Mesendoderm (in vitro differentiated cells): ENCODE measurements at places on chromosomes 1 and 21.

- no peak for DNase-seq
These were observed 23.4 kb downstream of the ZNF281 start for GRCh38 chr1:200386416-200386815.

GRCh38 chr1:154253671-154254070 lies 18.8 kb upstream of the HAX1 start:
- DNase-seq: no peak

DNA sequence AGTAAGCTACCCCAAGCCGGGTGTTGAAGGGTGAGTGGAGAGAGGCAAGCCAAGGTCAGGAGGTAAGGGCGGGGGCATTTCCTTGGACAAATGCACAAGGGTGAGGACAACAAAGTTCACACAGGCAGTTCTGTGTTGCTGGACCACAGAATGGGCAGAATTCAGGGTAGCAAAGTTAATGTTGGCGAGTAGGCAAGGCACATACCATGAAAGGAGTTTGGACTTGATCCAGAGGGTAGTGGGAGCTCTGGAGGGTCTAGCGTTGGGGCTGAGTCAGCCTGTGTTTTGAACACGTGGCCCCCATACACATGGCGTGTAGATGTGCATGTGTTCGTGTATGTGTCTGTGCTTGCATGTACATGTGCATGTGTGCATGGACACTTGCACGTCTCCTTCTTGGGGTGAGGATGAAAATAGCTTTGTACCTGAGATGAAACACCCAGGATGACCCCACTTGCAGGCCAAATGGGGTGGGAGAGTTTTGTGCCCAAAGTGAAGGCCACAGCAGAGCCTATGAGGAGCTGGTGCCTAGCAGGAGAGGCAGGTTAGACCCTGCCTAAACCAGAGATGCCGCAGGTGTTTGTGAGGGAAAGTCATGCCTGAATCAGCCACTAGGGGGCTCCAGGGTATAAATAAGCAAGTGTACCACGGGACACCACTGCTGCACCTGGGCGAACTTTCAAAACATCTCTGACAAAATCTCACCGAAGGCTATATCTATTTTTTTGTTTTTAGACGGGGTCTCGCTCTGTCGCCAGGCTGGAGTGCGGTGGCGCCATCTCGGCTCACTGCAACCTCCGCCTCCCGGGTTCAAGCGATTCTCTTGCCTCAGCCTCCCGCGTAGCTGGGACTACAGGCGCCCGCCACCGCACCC lies 21.8 kb downstream of the SLC27A3 start:
- peak; percentile 82 for DNase-seq

- peak; percentile 58 for DNase-seq
These were observed 6.7 kb upstream of the WNT2B start for GRCh38 chr1:112501810-112502641.

DNA sequence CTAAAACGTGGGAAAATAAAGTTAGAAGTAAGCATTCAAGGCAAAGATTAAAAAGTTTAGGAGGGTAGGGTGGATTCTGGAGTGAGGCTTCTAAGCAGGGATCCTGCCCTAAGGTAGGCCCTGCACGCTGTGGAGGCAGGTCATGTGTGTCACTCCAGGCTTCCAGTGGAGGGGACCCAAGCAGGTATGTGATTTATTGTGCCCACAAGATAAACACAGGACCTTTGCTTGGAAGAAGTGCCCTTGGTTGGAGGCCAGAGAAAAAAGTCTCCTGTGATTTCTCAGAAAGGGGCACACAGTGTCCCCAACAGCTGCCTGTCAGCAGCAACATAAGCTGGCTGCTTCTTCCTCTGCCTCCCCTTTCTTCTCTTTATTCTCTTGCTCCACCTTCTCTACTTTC lies 110.8 kb downstream of the FOXD2 start:
- no peak for DNase-seq

GRCh38 chr1:41806472-41807155 lies 112.1 kb downstream of the HIVEP3 start:
- DNase-seq: no peak

DNA sequence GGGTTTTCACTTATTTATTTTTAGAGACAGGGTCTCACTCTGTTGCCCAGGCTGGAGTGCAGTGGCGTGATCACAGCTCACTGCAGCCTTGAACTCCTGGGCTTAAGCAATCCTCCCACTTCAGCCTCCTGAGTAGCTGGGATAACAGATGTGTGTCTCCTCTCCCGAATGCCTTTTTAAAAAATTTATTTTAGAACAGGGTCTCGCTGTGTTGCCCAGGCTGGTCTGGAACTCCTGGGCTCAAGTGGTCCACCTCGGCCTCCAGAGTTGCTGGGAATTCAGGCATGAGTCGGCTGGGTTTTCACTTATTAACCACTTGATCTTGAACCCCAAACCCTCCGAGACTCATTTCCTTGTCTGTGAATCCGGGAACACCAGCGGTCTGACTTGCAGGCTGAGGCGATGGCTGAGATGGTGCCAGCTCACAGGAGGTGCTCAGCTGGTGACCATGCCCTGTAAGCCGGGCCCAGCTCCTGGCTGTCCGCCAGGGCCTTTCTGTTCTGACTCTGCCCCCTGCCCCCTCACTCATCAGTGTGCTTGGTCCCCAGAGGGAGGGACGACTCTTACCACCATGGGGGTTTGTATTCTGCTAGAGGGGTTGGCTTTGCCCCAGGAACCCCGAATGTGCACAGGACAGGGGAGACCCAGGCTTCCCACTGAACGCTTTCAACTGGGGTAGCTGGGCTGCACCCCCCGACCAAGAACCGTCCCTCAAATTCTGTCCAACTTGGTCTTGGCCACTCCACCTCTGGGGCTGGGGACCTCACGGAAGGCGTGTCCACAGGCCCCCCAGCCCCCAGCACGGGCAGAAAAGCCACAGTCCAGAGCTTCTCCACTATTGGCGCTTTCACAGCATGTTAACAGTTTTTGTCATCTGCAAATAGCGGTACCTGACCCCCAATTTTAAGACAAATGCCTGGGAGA lies 22.5 kb downstream of the MMEL1 start:
- no peak for DNase-seq

DNA sequence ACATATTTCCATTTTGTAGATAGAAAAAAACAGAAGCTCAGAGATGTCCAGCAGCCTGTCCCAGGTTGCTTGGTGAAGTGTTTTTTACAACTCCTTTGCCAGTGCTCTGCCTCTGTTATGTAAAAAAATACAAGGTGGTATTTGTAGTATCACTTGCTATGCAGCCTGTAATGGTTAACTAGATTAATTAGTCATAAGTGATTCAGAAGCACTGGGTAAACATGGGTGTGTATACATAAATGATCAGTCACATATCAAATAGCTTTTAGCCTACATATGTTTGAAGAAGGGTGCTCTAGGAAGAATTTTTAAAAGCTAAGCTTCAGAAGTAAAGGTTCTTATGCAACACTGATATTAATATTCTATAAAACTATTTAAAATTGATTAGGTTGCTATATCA lies 70.0 kb upstream of the MAGI3 start:
- no peak for DNase-seq

DNA sequence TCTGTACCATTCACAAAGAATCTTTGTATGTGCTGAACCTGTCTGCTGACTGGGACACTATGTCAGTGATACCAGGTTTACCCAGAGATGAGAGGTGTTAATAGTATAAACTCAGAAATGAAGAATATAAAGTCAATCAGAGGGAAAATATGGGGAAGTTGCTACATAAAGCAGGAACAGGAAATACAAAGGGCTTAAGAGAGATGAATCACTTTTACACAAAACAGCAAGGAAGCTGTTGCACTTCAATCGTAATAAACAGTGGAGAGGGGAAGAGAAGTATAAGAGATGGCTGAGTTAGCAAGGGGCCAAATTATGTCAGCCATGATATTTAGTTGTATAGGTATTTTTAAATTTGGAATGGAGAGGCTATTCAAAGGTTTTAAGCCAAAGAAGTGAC lies 890.2 kb upstream of the NCAM2 start:
- DNase-seq: no peak

GRCh38 chr1:31839662-31840343 lies 24.0 kb upstream of the SPOCD1 start:
- DNase-seq: peak; percentile 47

DNA sequence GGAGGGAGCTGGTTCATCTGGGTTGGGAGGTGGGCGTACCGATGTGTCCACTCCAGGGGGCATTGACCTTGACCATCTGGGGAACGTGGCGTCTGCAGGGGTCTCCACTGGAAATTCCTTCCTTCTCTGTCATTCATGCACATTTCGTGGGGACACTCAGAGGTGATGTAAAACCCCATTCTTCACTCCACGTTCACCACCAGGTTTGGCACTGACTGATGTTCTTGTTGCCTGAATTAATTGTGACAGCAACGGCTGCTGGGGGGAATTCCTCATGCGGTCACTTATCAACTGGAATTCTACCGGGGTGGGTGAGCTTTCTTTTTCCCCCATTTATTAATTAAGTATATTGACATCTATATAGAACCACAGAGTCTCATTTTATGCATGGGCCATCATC lies 18.1 kb upstream of the POFUT2 start:
- no peak for DNase-seq

GRCh38 chr1:173507847-173508209 lies 30.7 kb downstream of the PRDX6 start:
- DNase-seq: peak; percentile 25

GRCh38 chr1:150159550-150159949 lies 9.8 kb downstream of the PLEKHO1 start:
- no peak for DNase-seq

DNA sequence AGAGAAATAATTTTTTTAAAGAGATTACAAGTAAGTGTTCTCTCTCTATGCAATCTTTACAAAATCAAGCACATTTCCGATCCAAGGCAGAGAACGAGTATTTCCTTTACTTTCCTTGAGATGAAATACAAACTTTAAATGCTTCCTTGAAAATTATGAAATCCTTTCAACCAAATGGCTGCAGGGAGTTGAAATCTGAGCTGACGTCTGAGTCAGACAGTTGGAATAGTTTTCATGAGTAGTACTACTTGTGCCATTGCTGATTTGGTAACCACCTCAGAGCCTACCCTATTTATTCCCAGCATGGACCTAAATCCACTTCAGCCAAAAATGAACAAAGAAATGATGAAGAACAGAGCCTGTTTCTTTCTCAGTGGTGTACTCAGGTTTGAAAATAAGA lies 183.6 kb downstream of the GIPC2 start:
- no peak for DNase-seq

DNA sequence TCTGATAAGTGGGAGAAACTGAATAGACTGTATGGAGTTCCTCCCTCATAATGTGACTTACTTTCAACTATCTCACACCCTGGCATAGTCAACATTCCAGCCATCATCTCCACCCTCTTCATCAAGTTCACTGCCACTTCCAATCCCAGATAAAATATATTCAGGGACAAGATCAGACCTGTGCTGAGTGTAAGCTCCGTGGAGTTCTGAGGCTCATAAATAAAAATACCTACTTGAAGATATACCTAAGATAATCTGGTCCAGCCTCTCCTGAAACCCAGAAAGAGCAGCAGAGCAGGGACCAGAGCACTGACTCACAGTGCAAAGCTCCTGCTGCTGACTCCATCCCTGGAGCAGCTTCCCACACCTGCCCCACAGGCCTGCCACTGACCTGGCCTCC lies 1.7 kb upstream of the LCE7A start:
- DNase-seq: no peak

DNA sequence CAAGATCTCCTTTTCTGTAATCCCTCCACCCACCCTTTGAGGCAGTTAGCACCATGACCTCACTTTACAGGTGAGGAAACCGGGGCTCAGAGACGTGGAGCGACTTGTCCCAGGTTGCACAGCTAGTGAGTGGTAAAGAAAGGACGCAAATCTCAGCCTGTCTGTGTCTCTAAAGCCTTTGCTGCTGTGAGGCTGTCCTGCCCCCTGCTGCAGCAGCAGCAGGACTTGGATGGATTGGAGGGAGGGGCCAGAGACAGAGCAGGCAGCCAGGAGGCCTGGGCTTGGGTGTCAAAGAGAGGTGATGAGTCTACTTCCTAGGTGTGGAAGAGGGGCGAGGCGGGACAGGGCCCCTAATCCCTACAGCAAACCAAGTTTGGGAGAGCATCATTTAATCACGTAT lies 69.6 kb downstream of the PTPRU start:
- peak; percentile 53 for DNase-seq

DNA sequence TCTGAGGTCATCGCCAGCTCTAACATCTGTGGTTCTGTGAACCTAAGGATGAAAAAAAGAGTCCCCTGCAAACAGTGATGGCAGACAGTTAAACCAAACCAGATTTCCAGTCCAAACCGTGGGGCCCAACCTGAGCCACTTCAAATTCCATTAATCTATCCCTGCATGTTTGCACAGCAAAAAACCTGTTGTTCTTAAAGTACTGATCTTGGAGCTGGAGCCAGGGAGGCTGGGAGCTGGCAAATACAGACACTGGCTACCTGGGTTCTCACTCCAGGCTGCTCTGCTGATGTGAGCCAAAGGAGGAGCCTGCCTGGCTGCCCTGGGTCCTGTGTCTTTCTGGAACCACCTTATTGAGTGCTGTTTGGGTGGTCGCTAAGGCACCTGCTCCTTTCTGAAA lies 16.4 kb downstream of the LDLRAD1 start:
- no peak for DNase-seq

GRCh38 chr1:173266841-173267240 lies 59.7 kb upstream of the TNFSF4 start:
- DNase-seq: no peak

- DNase-seq: no peak
These were observed 56.1 kb downstream of the SLAMF6 start for GRCh38 chr1:160466961-160467360.

DNA sequence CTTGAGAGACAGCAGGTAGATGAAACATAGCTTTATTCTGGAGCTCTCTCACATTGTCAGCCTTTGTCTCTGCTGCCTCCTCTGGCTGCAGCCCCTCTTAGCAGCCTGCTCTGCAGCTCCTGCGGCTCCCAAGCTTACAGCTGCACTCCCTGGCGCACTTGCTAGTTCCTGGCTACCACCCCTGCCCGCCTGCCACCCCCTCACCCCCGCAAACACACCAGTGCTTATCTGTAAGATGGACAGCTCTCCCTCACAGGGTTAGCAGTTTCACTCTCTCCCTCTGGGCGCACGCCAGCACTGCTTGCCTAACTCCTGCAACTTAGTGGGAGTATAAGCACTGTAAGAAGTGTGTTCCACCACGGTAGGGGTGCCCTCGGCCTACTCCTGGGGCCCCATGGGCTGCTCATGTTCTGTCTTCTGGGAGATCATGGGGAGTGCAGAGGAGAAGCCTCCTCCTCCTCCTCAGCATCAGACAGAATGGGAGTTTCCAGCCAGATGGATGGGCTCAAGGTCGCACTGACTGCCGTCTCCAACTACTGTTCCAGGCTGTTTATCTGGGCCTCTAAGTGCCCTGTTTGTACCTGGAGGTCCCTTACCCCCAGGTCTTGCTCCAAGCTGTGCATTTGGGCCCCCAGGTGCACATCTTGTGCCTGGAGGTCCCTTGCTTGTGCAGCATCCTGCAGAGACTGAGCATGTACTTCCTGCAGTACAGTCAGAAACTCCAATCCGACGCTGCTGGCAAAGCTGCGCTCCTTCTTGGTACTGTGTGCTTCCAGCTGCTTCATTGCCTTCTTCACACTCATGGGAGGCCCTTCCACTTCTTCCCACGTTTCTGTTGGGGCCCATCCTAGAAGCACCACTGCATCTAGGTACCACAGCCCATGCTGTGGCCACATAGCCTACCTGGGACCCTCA lies 1388.1 kb downstream of the AMY1C start:
- peak; percentile 77 for DNase-seq
